ENCODE measurements at places on chromosomes 12 and 14. TPM values are rescaled to one million over a fixed set of nuclear protein-coding genes. Genes with fewer than 3 reads are reported as not detected.

The GALNT16 gene
- total RNA-seq: 5.6 TPM

GRCh38 chr12:124412646-124413015, 117.7 kb downstream of the RFLNA start:
- no peak for DNase-seq

- peak; percentile 29 for DNase-seq
Observed at GRCh38 chr12:62934239-62934798, 631 bp downstream of the PPM1H start.

GRCh38 chr12:55707841-55708694, at the start of gene ITGA7:
Gene ITGA7 (minus strand): TSS chr12:55707904. CDS start chr12:55707682, 222 bp downstream.
- DNase-seq: peak; percentile 83

- DNase-seq: peak; percentile 39
Observed at GRCh38 chr14:67358924-67359774, 455 bp downstream of the ATP6V1D start.

DNA sequence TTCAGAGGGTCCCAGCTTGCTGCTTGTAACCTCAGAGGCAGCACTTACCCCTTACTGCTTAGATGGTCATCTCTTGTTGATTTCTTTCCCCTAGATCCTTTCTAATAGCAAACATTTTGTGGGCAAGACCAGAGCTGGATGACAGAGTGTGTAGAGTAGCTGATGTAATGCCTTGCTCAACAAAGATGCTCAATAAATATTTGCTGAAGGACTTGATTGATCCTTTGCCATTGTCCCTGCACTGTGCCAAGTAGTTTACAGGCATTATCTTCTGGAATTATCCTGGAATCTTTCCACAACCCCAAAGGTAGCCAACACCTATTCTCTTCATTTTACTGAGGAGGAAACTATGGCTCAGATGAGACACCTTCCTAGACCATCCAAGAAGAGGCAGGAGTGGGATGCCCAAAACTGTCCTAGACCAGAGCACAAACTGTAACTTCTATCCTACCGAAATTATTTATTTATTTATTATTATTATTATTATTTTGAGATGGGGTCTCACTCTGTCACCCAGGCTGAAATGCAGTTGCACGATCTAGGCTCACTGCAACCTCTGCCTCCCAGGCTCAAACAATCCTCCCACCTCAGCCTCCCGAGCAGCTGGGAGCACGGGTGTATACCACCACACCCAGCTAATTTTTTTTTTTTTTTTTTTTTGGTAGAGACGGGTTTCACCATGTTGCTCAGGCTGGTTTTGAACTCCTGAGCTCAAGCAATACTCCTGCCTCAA, 1.4 kb downstream of the MMAB start:
- no peak for DNase-seq

Measured in LHCN-M2 (cell line).